ENCODE measurements at places on chromosomes 11 and 22.
A peak's percentile ranks its signal among the peaks of the same experiment; 100 is the strongest.

GRCh38 chr11:133723056-133723455, 122.3 kb downstream of the SPATA19 start:
- no peak for DNase-seq

DNA sequence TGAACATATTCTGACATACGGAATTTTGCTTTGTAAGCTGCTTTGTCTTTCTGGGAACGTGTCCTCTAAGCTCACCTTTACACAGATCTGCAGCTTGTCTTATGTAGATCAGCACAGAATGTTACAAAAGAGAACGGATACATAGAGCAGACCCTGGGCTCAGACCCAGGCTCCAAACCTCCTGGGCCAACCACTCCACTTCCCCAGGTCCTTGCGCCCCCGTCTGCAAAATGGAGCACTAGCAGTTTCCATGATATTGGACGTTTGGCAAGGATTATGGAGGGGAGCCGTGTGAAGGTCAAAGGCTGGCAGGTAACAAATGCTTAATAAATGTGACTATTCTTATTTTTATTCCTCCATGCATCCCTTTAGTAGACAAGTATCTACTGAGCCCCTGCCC, 358.4 kb downstream of the CTTN start:
- DNase-seq, result no peak

DNA sequence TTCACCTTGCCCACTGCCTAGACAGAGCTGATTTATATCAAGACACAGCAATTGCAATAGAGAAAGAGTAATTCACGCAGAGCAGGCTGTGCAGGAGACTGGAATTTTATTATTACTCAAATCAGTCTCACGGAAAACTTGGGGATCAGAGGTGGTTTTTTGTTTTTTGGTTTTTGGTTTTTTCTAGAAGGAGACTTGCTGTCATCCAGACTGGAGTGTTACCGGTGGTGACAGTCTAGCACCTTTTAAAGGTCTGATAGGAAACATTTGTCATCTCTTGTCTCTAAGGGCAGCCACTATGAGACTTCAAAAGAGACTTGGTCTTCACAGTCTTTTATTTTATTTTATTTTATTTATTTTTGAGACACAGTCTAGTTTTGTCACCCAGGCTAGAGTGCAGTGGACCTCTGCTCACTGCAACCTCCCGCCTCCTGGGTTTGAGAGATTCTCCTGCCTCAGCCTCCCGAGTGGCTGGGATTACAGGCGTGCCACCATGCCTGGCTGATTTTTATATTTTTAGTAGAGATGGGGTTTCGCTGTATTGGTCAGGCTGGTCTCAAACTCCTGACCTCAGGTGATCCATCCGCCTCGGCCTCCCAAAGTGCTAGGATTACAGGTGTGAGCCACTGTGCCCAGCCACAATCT, 19.1 kb downstream of the APOBEC3H start:
- DNase-seq, result no peak

DNA sequence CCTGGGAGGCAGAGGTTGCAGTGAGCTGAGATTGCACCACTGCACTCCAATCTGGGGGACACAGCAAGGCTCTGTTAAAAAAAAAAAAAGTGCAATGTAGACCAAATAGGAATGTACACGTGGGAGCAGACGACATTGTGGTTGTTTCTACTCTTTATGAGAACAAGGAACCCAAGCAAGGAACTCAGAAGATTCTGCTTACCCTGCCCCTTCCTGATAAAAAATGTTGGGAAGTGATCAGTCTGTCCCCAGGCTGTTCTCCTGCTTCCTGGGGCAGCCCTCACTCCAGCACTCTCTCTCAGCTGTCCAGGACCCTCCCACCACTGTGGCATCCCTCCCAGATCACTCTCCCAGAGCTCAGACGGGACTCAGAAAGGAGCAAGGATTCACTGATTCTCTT, 31.8 kb downstream of the SLCO2B1 start:
- DNase-seq, result no peak

- DNase-seq, result no peak
Measured at GRCh38 chr22:49022816-49023160, 804.9 kb downstream of the BRD1 start.

GRCh38 chr11:126423154-126423553, 67.7 kb downstream of the ST3GAL4 start:
- no peak for DNase-seq

- DNase-seq, result no peak
Measured at GRCh38 chr11:13972944-13973343, 10.4 kb downstream of the SPON1 start.

- no peak for DNase-seq
Measured at GRCh38 chr11:114059984-114060391, 477 bp downstream of the ZBTB16 start.

DNA sequence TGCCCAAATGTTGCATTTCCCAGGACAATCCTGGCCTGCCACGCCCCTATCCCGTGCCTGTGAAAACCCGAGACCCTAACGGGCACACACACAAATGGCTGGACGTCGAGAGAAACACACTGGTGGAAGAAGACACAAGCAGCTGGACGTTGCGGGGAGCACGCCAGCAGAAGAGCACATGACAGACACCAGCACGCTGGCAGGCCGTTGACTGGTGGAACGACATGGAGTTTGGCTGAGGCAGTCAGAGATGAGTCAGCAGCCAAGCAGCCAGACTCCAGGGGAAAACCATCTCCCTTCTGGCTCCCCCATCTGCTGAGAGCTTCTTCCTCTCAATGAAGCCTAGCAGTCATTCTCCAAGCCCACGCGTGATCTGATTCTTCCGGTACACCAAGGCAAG, 606.7 kb upstream of the LRRC4C start:
- DNase-seq, result no peak

DNA sequence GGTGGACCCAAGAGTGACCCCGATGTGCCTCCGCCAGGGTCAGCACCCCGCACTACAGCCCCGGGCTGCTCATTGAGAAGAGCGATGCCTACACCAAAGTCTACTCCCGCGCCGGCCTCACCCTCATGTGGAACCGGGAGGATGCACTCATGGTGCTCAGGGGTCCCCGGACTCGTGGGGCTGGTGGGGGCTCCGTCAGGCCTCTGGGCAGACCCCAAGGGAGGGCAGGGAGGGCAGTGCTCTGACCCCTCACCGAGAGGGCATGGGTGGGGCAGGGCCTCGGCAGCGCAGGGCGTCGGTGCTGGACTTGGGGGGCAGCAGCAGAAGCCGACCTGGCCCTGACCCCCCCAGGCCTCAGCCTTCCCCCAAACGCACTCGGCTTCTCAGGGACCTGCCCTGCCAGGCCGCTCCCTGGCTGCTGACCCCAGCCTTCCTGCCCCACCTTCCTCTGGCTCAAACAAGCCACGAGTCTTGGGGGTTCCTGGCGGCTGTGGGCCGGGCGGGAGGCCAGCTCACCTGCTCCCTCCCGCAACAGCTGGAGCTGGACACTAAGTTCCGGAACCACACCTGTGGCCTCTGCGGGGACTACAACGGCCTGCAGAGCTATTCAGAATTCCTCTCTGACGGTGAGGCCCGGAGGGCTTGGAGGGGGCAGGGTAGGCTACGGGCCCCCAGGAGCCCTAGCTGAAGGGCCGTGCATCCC, 2.9 kb downstream of the MUC2 start:
- no peak for DNase-seq

GRCh38 chr11:70067591-70068341, 10.4 kb upstream of the ANO1 start:
- DNase-seq, result no peak

GRCh38 chr11:12376259-12377081, 901 bp upstream of the PARVA start:
- DNase-seq, result no peak

DNA sequence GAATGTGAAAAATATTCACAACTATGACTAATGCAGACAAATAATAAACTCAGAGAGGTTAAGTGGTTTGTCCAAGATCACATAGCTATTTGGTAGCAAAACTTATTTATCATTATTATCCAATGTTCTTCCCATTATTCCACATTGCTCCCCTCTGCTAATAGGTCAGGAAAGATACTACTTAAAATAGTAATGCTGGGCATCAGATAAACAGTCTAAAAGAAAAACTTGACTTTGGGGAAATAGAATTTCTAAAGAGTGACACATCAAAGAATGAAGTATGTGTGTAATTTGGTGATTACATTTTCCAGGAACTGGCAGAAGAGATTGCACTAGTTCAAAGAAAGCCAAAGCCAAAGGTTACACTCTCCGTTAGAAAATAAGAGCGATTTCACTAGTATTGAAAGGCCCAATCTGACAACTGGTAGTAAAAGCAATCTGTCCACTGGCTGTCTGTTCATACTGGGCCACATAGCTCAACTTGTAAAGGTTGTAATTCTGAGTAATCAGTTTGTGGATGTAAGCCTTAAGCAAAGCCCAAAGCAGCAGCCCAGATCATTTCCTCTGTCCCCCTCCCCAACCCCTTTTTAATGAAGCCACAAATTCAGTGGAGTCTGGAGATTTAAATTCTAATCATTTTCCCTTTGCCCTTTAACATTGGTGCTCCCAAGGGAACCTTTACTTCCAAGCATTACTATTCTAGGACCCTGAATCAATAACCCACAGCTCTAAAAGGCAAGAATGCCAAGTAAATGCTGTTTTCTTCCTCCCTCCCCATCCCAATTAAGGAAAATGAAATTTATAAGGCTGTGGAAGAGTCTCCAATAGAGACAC, 283.5 kb downstream of the TTC28 start:
- no peak for DNase-seq

DNA sequence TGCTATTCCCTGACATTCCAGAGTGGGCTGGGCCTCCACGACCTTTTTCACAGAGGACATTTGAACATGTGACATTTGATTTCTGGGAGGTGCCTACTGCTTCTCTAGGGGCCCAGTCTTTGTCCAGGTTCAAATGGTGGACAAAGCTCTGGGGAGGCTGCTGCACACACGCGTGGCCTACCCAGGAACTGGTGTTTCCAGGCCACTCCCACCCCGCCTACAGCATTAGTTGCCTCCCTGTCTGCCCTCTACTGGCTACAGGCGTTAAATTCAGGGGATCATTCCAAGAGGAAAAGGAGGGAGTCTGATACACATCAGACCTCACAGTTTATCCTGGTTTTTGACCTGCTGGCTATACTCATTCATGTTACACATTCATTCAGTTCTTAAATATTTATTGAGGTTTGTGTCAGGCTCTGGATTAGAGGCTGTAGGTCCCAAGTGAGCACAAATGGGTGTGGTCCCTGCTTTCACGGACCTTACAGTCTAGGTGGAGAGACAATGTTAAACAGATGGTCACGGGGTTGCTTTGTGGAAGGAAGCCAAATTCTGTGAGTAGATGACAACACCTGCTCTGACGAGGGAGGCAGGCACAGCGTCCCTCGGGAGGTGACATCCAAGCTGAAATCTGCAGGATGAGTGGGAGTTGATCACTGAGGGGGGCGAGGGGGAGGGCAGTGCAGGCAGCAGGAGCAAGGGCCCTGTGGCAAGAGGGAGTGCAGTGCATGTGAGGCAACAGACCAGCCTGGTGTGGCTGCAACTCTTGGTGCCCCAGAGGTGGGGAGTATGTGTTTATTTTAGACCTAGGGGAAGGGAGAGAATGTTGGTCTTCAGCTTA, 11.8 kb downstream of the TUB start:
- DNase-seq, result no peak

DNA sequence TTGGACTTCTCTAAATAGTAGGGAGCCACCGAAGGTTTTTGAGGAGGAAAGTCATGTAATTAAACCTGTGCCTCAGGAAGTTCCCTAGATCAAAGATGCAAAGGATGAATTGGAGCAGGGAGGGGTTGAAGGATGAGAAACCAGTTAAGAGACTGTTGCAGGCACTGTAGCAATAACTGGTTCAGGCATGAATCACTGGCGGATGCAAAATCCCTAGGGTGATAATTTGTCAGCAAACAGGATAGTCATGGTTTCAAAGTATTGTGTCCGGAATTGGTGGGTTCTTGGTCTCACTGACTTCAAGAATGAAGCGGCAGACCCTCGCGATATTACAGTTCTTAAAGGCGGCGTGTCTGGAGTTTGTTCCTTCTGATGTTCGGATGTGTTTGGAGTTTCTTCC, 19.9 kb downstream of the TRIOBP start:
- no peak for DNase-seq

- DNase-seq, result no peak
Measured at GRCh38 chr22:40056559-40056958, 61.8 kb downstream of the FAM83F start.

- no peak for DNase-seq
Measured at GRCh38 chr11:114031967-114032320, 27.6 kb upstream of the ZBTB16 start.

DNA sequence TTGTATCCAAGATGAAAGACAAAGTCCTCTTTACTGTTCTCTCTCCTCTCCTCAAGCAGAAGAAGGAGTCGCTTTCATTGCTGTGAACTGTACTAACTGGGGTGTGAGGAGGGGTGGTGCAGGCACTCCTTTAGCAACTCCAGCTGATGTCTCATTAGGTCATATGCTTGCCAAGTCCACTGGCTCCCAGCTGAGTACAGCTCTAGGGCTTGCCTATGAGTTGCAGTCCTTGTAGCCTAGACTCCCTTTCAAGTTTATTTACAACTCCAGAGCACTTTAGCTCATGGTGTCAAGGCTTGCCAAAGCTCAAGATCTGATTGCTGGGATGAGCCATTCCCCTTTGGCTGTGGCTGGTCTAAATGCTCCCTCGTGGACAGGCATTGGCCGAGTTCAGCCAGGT, 55.1 kb upstream of the PDGFD start:
- DNase-seq, result no peak

DNA sequence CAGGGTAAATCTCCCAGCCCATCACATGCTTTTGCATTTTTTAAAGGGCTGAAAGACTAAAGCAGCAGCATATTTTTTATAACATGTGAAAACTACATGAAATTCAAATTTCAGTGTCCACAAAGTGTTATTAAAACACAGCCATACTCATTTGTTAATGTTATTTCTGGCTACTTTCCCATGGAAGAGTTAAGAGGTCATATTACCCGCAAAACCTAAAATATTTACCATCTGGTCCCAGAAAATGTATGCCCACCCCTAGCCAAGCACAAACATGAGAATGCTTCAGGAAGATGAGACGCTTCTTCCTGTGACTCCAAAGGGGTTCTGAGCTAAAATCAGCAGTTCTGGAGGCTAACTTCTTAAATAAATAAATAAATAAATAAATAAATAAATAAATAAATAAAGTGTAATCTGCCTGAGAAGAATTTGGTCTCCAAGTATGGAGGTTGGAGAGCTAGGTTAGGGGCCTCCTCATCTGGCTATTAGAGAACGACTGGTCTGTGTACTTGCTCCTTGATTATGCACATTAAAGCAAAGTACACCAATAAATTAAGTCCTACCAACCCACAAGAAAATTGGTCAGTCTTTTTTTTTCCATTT, 9.7 kb downstream of the IMMP1L start:
- no peak for DNase-seq

GRCh38 chr11:62444835-62445234, 26.0 kb downstream of the SCGB1A1 start:
- DNase-seq, result no peak

GRCh38 chr11:45771566-45772448, 33.1 kb upstream of the SLC35C1 start:
- peak; percentile 56 for DNase-seq

DNA sequence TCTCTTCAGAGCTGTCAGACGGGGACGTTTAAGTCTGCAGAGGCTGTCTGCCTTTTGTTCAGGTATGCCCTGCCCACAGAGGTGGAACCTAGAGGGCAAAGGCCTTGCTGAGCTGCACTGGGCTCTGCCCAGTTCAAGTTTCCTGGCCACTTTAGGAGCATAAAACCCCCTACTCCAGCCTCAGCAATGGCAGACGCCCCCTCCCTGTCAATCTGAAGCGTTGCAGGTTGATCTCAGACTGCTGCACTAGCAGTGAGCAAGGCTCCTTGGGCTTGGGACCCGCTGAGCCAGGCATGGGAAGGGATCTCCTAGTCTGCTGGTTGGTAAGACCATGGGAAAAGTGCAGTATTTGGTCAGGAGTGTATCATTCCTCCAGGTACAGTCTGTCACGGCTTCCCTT, 66.6 kb upstream of the TP53I11 start:
- no peak for DNase-seq
